GM23248 (cell line): ENCODE measurements at places on chromosomes 4 and X. TPM values are rescaled to one million over a fixed set of nuclear protein-coding genes. Genes with fewer than 3 reads are reported as not detected.

DNA sequence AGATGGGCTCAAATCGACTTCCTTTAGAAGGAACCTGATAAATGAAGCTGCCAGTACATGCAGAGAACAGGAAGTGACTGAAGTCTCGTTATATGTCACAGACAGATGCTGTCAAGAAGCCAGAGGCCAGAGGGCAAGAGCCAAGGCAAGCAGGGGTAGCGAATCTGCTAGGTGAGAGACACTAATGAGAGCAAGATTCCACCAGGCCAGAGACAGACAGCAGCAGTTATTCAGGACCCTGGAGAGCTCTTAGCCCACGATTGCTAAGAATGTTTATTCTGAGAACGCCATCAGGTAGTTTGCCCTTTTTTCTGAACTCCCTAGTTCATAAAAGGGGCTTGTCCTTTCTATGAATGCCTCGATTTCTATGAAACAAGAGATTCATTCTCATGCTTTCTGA, 73.7 kb downstream of the BEND2 start:
- peak; percentile 29 for DNase-seq

- peak; percentile 63 for DNase-seq
Observed at GRCh38 chr4:40719008-40719623, 30.6 kb upstream of the NSUN7 start.

GRCh38 chr4:152965611-152966010, 29.5 kb downstream of the FHDC1 start:
- DNase-seq: no peak

DNA sequence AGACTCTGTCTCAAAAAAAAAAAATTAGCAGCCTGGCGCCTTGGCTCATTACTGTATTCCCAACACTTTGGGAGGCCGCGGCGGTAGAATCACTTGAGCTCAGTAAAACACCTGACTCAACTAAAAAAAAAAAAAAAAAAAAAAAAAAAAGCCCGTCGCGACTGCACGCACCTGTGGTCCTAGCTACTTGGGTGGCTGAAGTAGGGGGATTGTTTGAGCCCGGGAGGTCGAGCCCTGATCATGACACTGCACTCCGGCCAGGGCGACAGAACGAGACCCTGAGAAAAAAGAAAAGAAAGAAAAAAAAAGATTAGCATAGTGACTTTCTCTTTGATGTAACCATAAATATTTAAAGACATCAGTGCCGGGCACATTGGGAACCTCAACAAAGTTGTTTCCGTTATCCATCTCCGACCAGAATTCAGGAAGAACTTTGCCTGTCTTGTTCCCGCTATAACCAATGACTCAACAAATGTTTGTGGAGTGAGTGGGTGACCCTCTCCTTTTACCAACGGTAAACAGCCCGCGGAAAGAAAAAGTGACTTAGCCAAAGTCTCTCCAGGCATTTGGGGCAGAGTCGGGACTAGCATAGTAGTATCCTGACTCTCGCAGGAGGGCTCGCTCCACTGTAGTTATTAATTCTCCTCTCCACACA, 553 bp upstream of the MED28 start:
- DNase-seq: peak; percentile 93

GRCh38 chr4:147787204-147787603, 55.3 kb downstream of the ARHGAP10 start:
- peak; percentile 72 for DNase-seq

- DNase-seq: peak; percentile 40
Observed at GRCh38 chr4:55819634-55820033, at the start of gene EXOC1L. EXOC1L (plus strand) TSS chr4:55819790; CDS start chr4:55820027, 237 bp downstream.

DNA sequence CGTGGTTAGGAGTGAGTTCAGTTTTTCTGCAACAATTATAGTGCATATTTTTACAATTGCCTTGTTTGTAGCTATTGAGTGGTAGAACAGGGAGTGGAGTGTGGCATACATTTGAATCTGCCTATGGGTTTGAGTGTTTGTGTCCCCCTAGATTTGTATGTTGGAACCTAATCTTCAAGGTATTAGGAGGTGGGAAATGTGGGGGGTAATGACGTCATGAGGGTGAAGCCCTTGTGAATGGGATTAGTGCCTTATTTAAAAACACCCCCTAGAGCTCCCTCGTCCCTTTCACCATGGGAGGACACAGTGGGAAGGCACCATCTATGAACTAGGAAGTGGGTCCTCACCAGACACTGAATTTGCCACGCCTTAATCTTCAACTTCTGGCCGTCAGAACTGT, 819.6 kb downstream of the NLGN4X start:
- no peak for DNase-seq

DNA sequence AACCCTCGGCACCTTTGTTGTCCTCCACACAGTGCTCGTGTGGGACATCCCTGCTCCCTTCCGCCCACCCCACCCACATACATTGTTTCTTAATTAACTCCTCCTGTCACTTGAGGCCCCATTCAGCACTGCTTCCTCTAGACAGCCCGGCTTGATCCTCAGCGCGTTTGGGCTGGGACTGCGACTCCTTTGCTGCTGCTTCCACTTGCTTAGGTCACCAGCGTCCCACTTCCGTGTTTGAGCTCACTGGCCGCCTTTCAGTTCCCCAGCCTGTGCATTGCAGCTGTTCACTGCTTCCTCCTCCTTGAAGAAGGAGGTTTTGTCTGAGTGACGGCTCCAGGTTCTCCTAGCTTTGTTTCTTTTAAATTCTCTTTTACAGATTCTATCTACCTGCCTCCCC, 16.1 kb downstream of the RNF4 start:
- DNase-seq: peak; percentile 84

GRCh38 chr4:44720371-44720770, 6.0 kb downstream of the GNPDA2 start:
- no peak for DNase-seq

The RHOH gene
- total RNA-seq: not detected in 2 replicates

The DCAF8L2 gene
- not detected in 2 replicates for total RNA-seq

The MRFAP1L1 gene
- 44.1 and 62.6 TPM in 2 replicates for total RNA-seq

The CLNK gene
- not detected in 2 replicates for total RNA-seq

The GABRE gene
- 20.8 and 30.4 TPM in 2 replicates for total RNA-seq

The ARFIP1 gene
- 61.4 and 69.3 TPM in 2 replicates for total RNA-seq

The ADGRG2 gene
- total RNA-seq: under 0.01 TPM in 1 of 2 replicates, not detected in the other
